B cell (primary cell): ENCODE measurements at places on chromosomes 2 and 18.

- DNase-seq, result no peak
Measured at GRCh38 chr2:105683011-105683492, 61.7 kb upstream of the NCK2 start.

DNA sequence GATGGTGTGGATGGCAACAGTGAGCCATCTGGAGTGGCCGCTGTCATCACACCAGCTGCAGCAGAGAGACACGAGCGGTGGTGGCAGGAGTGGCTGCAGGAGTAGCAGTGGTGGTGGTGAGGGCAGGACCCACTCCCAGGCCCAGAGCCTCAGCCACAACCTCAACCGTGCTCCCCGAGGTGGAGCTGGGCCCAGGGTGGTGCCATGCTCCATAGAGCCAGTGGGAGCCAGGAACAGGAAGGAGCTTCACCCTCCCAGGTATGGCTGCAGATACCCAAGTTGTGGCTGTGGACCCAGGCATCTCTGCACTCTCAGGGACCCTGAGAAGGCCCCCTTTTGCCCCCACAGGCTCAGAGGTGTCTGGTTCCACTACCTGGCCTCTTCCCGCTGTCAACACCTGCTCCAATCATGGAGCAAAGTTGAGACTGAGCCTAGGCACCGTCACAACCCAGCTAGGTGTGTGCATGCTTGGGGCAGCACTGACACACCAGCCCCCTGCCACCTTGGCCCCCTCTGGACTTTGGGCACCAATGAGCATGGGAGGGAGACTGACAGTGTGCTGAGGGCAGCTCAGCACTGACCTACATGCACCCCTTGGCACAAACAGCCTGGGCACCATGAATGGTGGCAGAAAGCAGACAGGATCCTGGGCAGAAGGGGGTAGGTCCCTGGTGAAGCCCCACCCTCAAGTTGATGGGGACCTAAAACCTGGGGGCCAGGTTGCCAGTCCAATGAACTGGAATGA, 188.9 kb downstream of the NDUFA10 start:
- no peak for DNase-seq

DNA sequence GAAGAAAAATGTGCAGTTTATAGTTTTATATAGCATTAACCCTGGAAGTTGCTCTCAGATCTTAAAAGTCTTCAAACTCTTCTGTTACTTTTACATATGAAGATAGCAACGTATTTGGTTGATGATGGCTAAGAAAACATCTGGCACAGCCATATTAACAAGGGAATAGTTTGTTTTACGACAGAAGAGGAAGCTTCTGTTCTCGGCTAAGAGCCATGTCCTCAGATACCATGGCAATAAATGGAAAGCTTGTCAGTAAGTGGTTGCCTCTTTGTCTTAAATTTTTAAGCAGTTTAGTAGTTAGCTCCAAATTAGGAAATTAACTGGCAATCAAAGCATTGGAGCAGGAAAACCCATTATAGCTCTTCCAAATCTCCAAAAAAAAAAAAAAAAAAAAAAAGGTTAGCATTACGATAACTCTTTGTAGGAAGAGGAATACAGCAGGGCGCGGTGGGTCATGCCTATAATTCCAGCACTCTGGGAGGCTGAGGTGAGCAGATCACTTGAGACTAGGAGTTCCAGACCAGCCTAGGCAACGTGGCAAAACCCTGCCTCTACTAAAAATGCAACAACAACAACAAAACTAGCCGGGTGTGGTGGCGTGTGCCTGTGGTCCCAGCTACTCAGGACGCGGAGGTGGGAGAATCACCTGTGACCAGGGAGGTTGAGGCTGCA, 4.5 kb upstream of the STON1 start:
- DNase-seq, result no peak

DNA sequence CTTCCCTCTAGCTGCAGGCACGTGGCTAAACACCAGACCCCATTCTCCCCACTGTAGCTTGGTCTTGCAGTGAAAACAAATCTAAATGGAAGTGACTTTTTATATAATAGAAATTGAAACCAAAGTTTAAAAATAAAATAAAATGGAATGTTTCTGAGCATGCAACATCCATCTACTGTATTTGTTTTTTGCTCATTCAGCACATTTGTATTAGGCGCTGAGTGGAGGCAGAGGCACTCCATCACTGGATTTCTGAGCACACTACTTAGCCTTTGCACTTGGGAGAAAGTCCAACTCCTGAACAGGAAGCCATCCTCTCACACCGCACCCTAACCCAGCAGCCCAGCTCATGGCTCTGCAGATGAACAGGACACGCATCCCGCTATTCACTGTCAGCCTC, 37.8 kb upstream of the POU3F3 start:
- DNase-seq, result no peak

- DNase-seq, result no peak
Measured at GRCh38 chr2:133434959-133435668, 133.1 kb downstream of the NCKAP5 start.

DNA sequence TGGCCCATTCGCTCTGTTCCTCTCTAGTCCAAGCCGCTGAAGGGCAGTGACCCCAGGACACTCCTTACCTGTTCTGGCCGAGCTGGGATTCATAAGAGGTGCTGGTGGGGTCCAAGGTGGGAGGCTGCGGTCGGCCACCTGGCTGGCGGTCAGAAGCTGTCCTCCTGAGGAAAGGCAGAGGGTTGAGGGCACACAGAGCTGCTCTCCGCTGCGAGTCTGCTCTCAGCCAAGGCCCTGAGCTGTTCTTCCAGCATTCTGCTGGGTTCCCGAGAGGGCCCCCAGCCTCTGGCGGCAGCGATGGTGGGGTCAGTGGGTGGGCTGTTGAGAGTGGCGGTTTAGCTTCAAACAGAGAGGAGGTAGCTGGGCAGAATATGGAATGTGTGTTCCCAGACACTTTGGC, 3.8 kb downstream of the PCARE start:
- no peak for DNase-seq

DNA sequence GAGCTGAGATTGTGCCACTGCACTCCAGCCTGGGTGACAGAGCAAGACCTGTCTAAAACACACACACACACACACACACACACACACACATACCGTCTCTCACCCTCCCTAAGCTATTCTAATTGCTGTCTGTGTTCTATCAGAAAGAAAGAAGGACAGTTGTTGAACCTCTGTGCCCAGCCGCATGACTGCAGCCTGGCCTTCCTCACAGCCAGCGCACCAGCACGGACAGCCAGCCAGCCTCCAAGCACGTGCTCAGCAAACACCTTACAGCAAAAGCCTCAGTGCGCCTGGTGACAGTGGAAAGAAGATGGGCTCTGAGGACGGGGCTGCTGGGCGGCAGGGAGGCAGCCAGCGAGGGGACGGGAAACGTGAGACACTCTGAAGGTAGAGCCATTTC, 58.0 kb downstream of the ZNF516 start:
- no peak for DNase-seq

GRCh38 chr2:76953733-76954347, 568.3 kb downstream of the LRRTM4 start:
- no peak for DNase-seq

DNA sequence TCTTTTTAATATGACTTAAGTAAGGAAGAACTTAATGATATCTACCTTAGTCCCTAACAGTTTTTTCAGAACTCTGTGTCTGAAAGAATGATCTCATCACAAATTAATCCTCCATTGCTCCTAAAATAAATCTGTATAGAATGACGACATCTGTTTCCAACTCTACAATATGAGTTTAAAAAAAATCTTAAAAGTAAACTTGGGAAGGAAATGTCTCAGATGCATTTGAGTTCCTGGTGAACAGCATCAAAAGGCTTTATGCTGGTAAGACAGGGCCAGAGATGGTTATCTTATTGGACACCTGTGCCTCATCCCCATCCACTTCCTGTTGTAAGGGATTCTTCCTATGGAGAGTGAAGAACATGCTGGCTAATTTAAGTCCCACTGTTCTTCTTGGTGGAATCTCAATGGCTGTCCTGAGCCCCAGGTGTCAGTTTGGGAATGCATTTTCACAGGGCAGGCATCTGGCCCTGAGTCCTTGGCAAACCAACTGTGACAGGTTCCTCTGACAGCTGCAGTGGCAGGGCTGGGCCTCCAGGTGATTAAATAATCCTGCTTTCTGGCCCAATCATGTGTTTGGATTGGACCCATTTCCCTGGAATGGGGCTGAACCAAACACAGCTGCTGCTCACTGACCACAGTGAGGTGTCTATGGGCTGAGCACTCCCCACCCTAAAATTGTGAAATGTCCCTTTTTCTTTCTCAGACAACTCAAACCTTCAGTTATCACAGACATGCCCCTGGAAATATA, 12.9 kb upstream of the NCKAP5 start:
- DNase-seq, result no peak

GRCh38 chr2:240400371-240401161, 34.9 kb upstream of the GPC1 start:
- no peak for DNase-seq
